ENCODE measurements at places on chromosomes 7 and 10.

DNA sequence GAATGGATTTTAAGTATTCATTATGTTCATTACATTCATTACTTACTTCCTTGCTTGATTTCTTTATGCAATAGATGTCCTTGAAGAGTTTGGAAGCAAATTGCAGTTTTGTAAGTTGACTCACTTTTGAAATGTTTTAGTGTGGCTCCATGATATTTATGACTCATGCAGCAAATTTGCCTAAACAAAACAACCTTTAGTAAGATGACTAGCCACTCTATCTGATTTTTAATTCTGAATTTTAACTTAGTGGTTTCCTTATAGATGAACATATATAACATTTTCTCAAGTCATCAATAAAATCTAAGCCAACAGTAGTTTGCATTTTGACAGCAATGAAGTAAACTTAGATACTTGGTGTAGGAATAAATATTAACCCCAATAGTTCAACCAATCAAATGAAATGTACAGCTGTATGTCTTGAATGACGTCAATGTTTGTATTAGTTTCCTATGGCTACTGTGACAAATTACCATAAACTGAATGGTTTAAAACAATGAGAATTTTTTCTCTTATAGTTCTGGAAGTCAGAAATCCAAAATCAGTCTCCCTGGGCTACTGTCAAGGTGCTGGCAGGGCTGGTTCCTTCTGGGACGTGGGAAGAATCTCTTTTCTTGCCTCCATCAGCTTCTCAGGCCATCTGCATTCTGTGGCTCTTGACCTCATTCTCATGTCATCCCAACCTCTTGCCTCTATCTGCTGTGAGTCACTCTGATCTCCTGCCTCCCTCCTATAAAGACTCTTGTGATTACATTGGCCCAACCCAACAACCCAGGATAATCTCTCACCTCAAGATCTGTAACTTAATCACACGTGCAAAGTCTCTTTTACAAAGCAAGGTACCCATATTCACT, 73.4 kb downstream of the AHR start:
- peak; percentile 95 for DNase-seq

DNA sequence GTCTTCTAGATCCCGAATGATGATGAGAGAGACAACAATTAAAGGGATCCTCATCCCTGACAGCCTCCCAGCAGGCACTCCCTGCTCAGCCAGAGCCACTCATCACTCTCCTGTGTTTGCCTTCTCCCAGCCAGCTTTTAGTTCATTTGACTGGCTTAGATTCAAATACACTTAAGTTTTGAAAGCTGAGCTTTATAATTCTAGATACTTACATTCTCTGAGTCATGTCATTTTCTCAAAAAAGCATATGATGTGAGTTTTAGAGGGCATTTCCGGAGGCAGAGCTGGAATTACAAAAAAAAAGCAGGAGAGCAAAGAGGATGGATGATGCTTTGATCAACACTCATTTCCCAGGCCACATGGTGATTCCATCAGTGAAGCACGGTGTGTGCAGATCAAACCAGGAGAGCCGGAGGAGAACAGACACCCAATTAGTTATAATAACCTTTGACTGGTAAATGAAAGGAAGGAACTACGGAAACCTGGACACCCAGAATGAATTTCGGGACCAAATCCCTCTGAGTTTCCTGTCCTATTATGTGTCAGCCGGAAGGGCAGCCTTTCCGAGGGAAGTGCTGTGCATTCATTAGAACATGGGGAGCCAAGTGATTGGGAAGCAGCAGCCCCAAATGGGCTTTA, 81.5 kb upstream of the HPS1 start:
- DNase-seq, result no peak

- DNase-seq, result no peak
These were observed 235.4 kb downstream of the HGF start for GRCh38 chr7:81534446-81534845.

DNA sequence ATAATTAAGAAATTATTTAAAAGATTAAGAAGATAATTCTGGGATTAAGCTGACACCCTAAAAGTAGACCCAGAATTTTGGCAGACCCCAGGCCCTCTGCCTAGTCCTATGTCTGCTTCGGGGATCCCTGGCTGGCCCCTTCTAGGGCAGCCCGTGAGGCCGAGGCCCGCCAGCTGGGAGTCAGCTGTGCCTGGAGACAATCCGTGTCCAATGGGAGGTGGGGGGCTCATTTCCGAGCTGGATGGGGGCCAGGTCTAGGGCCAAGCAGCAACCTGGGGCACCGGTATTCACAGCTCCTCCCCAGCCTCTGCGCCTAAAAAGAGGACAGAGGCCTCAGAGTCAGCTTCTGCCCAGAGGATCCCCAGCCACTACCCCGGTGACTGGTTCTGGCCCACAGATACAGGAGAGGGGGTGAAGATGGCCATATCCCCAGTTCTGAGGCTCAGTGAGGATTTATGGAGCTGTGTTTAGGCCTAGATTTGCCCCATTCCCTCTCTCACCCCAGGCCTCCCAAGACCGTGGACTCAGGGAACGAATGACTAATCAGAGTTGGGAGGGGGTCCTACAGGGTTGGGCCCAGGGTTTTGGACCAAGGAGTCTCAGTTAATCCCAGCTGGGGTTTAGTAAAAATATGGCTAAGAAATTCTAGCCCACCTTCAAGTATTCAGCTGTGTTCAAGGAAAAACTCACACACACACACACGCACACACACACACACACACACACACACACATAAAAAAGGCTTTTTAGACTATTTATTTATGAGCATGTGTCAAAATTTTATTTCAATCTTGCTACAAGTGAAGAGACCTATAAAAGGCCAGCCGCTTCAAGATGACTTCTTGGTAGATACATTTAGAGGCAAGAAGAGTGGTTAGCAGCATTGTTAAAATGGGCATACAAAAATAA, 37.4 kb upstream of the LBX1 start:
- no peak for DNase-seq

- DNase-seq, result no peak
These were observed 104.6 kb upstream of the KIF5B start for GRCh38 chr10:32160864-32161263.

GRCh38 chr7:98802781-98803110, 67.1 kb downstream of the TMEM130 start:
- no peak for DNase-seq

DNA sequence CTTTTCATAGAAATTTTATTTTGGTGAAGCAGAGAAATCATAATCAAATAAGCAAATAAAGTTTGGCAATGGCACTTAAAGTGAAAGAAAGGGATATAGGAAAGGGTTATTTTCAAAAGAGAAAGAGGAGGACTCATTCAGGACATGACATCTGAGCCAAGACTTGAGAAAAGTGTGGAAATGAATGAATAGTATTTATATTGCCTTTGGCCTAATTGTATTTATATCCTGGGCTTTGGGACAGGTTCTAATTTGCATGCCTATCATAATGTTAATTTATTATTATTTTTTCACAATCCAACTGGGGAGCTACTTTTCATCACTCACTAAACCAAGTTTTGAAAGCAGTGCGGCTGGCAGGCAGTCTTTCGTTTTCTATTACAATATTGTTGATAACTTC, 376.8 kb downstream of the HGF start:
- no peak for DNase-seq

DNA sequence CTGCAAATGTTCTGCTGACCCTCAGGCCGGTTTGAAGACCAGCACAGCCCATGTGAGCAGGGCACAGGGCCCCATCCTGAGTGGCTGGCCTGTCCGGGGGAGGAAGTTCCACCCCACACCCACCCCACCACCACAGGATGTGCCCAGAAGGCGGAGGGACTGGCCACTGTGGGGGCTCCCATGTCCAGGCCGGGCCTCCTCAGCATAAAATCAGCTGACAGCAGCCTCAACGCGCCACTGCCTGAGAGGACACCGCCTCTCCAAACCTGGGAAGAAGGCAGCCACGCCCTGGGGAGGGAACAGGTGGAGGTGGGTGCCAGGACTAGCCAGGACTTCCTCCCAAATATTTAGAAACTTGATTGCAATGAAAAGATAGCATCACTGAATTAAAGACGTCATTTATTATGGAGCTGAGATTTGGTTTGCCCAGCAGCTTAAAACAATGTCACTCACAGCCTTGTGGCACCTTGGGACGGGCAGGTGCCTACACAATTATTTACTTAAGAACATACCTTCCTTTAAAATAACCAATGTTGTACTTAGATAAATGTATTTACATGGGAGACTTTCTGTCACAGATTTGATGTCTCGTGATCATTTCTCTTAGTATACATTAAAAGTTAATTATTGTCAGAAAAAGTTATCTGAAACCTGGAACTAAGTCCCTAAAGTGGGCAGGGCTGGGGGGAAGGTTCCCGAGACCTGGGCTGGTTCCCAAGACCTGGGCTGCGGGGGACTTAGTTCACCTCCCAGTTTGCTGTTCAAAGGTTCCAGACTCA, 27.3 kb upstream of the FAM20C start:
- DNase-seq, result no peak

GRCh38 chr7:139897422-139898090, 68.5 kb downstream of the TBXAS1 start:
- DNase-seq, result no peak

- DNase-seq, result peak; percentile 17
These were observed 120.7 kb downstream of the SRPK2 start for GRCh38 chr7:105268056-105268455.

GRCh38 chr7:33965183-33965744, 59.9 kb downstream of the BMPER start:
- no peak for DNase-seq

- no peak for DNase-seq
These were observed 594.1 kb downstream of the GRM8 start for GRCh38 chr7:126658684-126659083.

DNA sequence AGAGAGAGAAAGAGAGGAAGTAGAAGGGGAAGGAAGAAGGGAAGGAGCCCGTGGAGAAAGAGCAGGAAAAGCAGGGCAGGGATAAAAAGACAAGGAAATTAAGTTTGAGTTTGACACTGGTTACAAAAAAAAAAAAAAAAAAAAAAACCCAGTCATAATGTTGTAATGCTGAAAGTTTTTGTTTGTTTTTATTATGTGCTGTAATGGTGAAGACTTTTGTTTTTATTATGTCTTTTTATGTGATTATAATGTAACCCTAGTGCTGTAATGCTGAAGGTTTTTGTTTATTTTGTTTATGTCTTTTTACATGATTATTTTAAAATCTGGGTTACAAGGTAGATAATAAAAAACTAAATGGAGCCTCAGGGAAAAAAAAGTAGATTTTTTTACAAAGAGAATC, 184.8 kb downstream of the SEMA3A start:
- no peak for DNase-seq

DNA sequence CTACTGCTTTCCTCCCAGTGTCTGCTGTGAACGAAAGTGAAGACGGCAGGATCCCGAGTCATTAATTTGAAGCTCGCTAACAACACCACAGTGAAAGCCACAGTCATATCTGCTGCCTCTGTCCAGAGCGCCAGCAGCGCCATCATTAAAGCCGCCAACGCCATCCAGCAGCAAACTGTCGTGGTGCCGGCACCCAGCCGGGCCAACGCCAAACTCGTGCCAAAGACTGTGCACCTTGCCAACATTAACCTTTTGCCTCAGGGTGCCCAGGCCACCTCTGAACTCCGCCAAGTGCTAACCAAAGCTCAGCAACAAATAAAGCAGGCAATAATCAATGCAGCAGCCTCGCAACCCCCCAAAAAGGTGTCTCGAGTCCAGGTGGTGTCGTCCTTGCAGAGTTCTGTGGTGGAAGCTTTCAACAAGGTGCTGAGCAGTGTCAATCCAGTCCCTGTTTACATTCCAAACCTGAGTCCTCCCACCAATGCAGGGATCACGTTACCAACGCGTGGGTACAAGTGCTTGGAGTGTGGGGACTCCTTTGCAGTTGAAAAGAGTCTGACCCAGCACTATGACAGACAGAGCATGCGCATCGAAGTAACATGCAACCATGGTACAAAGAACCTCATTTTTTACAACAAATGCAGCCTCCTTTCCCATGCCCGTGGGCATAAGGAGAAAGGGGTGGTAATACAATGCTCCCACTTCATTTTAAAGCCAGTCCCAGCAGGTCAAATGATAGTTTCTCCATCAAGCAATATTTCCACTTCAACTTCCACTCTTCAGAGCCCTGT, 94.8 kb upstream of the KCNMA1 start:
- no peak for DNase-seq

- DNase-seq, result no peak
These were observed 32.0 kb downstream of the GRID1 start for GRCh38 chr10:86334488-86335085.

- DNase-seq, result no peak
These were observed 26.3 kb downstream of the SP4 start for GRCh38 chr7:21454182-21454581.

GRCh38 chr10:103692952-103693811, 162.2 kb downstream of the SH3PXD2A start:
- no peak for DNase-seq

DNA sequence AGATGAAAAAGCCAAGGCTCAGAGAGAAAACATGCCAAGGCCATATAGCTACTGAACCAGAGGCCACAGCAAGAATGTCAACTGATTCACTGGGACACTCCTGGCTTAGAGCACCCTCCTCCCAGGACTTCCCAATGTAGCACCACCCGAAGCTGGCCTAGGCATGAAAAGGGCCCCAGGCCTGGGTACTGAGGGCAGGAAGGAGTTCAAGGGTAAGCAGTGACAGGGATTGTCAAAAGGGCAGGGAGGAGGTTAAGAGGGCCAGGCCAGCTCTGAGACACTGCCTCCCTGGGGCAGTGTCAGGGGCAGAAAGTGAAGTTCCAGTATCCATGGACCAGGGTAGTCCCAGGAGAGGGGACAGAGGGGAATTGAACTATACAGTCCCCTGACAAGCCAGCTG, 57.8 kb downstream of the FRMPD2 start:
- no peak for DNase-seq

- DNase-seq, result no peak
These were observed 1.7 kb downstream of the ZFYVE27 start for GRCh38 chr10:97738616-97739015.

GRCh38 chr7:152597507-152597906, 78.4 kb downstream of the XRCC2 start:
- DNase-seq, result no peak

DNA sequence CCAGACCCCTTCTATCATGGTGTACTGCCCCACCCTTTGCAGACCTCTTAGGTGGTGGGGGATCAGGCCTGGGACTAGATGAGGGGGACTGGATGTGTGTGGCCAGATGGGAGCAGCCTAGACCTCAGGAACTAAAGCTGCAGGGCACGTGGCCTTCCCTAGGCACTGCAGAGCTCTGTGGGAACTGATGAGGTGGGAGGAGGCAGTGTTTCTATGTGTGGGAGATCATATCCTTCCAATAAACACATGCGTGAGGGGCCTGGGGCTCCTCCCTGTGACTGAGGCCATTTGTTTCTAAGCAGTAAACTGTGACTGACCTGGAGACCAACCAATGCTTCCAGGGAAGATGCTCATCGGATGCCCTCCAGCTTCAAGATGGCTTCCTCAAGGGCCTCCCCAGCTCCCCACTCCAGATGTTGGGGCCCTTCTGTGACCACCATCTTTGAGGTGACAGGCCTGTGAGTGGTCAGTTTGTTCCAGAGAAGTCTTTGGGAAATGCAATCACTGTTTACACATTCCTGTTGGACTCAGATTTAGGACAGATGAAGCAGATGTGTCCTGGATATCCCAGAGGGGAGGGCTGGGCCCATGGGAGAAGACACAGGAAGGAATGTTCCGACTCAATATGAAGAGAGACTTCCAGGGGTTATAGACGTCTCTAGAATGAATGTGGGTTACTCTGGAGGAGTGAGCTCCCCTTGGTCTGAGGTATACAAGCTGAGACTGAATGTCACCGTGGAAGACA, 23.6 kb upstream of the ZCCHC24 start:
- no peak for DNase-seq

All from AG04449 (cell line).